T-cell (primary cell): ENCODE measurements at places on chromosomes 11 and 22.
A peak's percentile ranks its signal among the peaks of the same experiment; 100 is the strongest.

DNA sequence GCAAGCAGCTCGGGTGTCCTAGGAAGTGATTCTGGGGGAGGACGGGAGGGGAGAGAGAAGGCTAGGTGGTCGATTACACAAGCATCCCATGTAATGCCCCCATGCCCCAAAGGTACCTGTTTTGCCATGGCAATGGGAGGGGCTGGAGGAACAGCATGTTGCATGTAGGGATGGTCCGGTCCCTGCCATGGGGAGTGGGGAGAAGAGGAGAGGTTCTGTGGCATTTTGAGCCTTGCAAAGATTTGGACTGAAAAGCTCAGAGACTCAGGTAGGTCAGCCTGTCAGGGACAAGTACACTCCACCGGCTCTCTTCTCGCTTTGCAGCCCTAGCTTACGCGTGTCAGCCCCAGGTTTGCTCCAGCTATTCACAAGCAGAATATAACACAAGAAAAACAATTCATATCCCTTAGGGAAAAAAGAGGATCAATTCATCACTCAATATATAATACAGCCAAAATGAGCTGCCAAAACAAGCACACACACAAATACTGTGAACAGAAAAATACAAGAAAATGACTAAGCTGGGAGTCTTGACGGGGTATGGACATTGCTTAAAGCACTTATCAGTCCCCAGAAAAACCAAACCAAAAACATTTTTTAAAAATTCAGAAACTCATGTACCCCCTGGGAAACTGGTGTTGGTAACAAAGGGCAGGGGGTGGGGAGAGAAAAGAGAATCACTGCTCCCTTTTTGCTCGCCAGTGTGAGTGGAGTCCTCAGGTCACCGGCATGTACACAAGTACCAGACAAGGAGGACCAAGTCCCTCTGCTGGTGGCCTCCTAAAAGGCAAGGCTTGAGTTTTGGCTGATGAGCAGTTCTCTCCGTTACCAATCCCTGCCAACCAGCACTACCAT, 21.6 kb downstream of the APOL5 start:
- no peaks in the 10 kb centered on the region for H3K4me1 ChIP-seq
- H3K27ac ChIP-seq, result no peak overlapping the region
- H3K36me3 ChIP-seq, result no peaks in the 10 kb centered on the region
- DNase-seq, result no peak
- no peak overlapping the region for H3K4me3 ChIP-seq

- H3K27ac ChIP-seq, result no peak overlapping the region
- DNase-seq, result no peak
- no peaks in the 10 kb centered on the region for H3K36me3 ChIP-seq
- H3K4me3 ChIP-seq, result no peak overlapping the region
Observed at GRCh38 chr22:36032611-36033010, 4.0 kb upstream of the RBFOX2 start.

DNA sequence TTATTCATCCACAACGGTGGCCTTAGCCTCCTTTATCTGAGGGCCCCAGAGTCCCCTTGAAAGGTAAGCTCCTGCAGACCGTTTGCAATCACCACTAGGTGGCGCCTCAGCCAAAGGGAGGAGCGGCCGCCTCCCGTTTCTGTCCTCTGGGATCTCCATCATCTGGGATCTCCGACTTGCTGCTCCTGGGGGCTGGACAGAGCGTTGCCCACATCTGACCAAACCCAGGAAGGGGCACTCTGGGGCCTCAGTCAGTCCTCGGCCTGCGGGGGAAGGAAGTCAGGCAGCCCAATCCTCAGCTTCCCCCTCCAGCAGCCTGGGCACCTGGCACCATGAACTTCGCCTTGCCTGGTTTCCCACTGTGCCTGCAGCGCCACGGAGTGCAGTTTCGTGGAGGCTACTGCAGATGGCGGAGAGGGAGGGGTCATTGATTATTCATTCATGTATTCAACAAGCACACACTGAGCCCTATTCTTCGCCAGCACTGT, 23.5 kb downstream of the TP53I11 start:
- H3K27ac ChIP-seq, result no peak overlapping the region
- H3K4me1 ChIP-seq, result peaks cover 3% of the 10 kb centered on the region
- DNase-seq, result peak; percentile 63
- no peak overlapping the region for H3K4me3 ChIP-seq
- no peaks in the 10 kb centered on the region for H3K36me3 ChIP-seq
- no peaks in the 10 kb centered on the region for H3K27me3 ChIP-seq

- H3K27ac ChIP-seq, result no peak overlapping the region
- H3K36me3 ChIP-seq, result no peaks in the 10 kb centered on the region
- H3K4me1 ChIP-seq, result no peaks in the 10 kb centered on the region
- no peaks in the 10 kb centered on the region for H3K27me3 ChIP-seq
- H3K4me3 ChIP-seq, result no peak overlapping the region
Observed at GRCh38 chr11:81000334-81000733, 1559.5 kb upstream of the TENM4 start.

DNA sequence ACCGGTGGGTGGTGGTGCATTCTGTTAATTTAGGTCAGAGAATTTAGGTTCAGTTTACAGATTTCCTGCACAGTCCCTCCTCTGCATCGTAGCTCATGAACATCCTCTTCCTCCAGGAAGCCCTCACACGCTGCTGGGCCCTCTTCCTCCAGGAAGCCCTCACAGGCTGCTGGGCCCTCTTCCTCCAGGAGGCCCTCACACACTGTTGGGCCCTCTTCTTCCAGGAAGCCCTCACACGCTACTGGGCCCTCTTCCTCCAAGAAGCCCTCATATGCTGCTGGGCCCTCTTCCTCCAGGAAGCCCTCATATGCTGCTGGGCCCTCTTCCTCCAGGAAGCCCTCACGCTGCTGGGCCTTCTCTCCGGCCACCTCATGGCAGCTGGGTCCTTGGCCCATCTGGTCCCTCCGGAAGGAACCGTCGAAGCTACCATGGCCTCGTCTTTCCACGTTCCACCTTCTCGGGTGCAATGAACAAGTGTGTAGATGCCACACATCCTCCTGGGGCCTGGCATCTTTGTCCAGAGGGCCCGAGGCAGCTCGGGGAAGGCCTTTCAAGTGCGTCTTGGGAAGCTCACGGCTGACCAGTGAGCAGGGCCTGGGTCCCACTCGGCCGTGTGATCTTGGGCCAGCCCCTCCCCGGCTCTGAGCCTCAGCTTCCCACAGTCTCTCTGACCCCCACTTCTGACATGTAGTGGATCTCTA, 58.9 kb upstream of the PPARA start:
- no peaks in the 10 kb centered on the region for H3K4me1 ChIP-seq
- no peaks in the 10 kb centered on the region for H3K36me3 ChIP-seq
- DNase-seq, result no peak
- H3K27me3 ChIP-seq, result no peaks in the 10 kb centered on the region
- no peak overlapping the region for H3K27ac ChIP-seq
